ENCODE measurements at places on chromosomes 16 and 17.

DNA sequence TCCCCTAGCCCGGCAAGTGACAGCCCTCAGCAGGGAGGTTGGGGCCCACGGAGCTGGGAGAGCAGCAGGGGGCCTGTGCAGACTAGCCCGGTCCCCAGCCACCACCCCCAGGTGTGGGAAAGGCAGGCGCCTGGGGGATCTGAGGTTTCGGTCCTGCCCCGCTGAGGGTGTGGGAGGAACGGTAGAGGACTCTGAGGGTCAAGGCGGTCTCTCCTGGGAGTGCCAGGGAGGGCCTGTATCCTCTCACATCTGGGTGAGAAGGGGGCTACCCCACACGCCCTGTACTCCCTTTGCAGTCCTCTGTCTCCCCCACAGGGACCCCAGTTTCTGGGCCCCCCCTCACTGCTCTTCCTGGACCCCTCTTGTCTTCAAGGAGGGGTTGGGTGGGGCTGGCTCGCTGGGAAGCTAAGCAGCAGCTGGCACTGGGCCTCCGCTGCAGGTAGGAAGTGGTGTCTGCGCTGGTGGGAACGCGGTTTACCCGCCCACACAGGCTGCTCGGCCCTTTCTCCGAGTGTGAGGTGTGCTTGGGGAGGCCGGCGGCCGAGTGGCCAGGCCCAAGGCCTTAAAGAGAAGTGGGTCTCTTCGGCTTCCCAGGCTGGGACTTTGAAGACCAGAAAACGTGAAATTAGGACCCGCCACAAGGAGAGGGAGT is 15.4 kb downstream of the CD7 start:
- no peak for DNase-seq

- no peak for DNase-seq
Measured at GRCh38 chr16:23194497-23195221, 12.1 kb downstream of the SCNN1G start.

DNA sequence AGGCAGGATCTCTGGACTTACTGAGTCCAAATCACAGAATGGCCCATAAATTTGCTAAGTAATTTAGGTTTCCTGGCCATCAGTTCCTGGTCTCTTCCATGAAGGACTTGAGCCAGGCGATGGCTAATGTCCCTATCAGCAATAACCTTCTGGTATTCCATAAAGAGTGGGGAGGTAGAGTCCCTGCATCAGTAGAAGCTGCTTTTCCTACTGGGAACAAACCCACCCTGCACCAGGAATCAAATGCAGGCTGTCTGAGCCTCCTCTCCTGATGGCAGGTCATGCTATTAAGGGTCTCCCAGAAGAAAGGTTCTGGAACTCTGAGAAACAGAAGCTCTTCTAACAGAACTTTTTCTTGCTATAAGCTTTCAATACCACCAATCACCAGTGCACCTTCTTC is 1.5 kb upstream of the HPR start:
- DNase-seq, result no peak

GRCh38 chr17:47694581-47695428 is 844 bp downstream of the TBKBP1 start:
- DNase-seq, result peak; percentile 34

GRCh38 chr17:57914273-57915142 is 40.7 kb downstream of the CUEDC1 start:
- DNase-seq, result no peak

DNA sequence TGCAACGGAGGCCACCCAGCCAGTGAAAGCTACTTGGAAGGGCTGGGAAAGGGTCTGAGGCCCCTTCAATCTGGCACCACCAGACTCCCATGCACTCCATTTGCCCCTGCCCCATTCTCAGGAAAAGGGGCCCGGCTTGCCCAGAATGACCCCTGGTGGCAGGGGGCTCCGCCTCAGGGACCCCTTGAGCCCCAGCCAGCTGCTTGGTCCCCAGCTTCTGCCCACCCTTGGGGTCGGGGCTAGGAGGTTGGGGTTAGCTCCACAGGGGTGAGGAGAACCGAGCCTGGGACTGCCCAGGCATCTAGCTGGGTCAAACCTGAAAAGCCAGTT is 1.3 kb downstream of the RHBDF1 start:
- no peak for DNase-seq

DNA sequence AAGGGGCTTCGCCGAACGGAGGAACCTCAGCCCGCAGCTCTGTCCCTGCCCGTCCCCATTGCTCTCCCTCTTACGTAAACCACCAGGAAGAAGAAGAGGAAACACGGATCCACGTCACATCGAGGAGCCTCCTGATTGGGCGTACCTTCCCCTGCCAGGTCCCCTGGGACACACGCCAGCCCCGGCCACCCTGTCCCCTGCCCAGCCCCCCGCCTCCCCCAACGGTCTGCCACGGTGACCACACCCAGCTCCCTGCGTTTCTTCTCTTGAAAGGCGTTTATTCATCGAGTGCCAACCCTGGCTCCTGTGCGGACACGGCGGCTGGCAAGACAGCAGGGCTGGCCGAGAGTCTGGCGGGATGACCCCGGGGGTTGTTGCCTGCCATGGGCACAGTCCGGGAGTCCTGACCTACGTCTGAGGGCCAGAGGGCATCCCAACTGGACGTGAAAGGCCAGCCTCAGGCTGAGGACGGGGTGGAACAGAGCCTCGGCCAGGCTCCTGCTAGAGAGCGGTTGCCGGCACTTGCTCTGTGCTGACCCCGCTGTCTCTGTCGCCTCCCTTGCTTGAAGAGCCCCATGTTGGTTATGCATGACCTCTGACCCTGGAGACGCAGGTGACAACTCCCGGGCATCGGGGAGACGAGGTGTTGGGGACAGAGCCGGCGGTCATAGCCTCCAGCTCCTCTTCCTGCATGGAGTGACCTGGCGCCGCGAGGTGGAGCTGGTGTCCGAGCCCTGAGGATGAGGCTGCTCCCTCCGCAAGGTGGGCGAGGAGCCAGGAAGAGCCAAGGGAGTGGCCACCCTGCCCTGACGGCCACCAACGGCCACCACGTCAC is 40.5 kb upstream of the ACSF3 start:
- no peak for DNase-seq

- no peak for DNase-seq
Measured at GRCh38 chr17:65297384-65297783, 160.2 kb downstream of the RGS9 start.

DNA sequence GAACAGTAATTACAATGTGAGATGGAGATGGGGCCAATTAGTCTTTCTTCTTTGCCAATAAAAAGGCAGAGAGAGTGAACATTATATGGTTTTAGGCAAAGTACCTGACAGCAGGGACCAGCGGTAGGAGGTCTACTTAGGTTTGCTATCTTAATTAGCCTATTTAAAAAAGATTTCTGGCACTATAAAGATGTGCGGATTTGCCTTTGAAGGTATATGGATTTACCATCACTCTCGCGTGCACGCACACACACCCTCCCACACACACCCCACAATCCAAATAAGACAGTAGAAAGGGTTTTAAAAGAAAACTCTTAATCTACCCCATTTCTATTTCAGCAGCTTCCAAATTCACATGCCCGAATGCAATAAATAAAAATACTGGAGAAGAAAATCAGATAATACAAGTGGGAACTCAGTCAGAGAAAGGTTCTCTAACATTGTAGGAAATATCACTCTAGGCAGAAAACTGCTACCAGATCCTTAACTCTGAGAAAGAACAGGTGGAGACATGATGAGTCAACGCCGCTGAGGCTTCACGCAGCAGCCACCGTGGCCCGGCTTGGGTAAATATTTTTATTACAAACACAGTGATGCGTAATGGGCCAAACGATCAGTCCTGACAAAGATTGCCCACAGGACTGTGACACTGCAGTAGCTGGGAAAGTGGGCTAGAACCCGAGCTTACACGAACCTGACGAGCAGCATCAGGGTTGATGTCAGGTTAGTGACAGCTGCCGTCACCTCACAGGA is 66.6 kb upstream of the AXIN2 start:
- DNase-seq, result no peak

DNA sequence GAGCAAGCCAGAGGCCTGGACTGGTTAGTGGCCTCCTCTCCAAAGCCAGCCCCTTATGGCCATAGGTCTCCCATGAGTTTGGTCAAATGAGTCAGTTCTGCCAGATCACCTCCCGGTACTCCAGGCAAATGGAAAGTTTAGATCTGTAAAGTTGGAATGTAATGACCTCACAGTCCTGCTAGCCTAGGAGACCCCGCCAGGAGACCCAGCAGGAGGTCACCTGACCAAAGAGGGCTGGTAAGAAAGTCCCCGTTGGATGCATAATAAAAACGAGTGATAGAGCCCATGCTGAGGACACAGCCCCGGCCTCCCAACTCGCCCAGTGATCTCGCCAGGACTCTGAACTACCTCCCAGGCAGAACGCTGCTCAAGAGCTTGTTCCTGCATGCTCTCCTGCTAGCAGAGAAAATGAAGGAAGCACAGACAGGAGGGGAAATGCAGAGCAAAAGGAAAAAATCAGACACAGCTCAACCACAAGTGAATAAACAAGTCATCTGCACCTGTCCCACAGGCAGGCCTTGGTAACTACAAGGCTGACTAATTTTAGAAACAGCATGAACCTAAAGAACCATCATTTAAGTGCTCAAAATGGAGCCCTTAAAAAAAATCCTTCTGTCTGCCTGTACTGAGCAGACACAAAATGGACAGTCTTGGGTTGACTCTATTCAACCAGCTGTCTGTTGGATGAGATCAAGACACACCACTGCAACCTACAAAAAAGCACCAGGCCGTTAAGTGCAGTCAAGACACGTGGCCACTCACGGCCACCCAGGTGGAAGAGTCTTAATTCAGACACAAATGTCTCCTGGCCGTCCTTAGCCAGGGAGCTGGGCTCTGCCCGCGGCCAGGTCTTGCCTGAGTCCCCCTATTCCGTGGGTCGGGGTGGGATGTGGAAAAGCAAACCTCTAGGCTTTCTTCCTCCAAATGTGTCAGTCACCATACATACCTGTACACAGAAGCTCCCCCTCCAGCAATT is 9.2 kb downstream of the CDIP1 start:
- no peak for DNase-seq

- DNase-seq, result no peak
Measured at GRCh38 chr17:64145375-64145750, 15.4 kb upstream of the ERN1 start.

GRCh38 chr17:37744633-37744927 is 279 bp downstream of the HNF1B start:
- DNase-seq, result no peak

GRCh38 chr17:68036304-68037147 is 991 bp downstream of the KPNA2 start:
- DNase-seq, result no peak

DNA sequence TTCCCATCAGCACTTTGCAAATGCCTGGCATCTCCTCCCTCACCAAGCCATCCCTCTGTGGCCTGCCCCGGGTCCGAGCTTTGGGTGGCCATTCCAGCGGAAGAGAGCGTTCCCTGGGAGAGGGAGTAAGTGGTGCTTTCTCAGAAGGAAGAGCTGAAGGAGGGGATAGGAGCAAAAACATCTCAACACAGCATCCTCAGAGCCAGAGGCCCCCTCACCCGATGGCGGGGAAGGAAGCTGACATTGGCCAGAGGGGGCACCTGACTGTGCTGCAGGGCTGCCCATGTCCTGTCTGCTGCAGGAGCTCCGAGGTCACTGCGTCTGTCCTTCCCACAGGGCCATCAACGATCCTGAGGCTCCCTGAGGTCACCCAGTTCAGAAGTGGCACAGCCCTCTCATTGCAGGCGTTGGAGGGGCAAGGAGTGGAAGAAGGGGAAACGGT is 427 bp upstream of the TLCD3B start:
- no peak for DNase-seq

DNA sequence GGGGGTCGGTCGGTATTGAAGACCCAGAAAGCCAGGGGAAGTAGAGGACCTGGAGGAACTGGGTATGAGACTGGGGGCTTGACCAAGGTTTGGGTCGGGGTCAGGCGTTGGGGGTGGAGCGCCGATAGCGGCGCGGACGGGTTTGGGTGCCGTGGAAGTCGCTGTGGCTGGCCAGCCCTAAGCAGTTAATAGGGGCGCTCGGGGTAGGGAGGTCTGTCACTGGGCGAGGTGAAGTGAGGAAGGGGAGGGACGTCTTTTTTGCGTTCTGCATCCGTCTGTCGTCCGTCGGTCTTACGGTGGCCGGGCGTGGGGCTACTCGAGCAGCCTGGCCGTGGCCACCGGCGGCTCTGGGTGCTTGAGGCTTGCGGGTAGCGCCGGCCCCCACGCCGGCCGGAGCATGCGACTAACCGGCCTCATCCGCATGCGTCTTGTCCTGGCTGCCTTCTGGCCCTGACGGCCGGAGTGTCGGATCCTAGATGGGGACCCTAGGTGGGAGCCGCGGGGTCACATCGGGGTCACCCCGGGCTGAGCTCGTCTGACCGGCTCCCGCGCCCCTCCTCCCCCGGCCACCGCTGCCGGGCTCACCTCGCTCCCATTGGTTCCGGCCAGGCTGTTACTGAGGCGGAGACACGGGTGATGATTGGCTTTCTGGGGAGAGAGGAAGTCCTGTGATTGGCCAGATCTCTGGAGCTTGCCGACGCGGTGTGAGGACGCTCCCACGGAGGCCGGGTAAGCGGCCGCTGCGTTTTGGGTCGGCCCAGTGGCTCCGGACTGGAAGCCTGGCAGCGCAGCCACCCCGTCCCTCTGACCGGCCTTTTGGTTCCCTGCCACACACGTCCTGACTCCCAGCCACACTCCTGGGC is 10.3 kb upstream of the TMEM88 start:
- DNase-seq, result peak; percentile 94

DNA sequence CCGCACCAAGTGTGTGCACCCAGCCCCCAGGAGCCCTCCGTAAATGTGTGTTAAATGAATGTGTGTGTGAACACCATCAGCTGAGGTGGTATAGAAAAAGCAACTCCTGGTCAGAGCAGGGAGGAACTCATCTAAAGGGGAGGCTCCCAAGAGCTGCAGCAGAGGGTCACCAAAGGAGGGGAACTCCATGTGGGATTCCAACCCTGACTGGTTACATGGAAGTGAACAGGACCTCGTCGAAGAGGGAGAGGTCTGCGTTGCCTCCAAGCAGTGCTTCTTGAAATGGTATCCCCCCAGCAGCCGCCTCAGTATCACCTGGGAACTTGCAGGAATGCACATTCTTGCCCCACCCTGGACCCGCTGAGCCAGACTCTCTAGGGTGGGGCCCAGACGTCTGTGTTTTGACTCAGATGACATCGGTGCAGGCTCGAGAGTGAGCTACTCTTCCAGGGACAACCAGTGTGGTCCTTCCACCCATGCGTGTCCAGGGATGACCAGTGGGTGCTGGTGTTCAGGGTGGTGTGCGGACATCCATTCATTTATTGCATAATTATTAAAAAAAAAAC is 30.8 kb downstream of the ADCY9 start:
- DNase-seq, result no peak

DNA sequence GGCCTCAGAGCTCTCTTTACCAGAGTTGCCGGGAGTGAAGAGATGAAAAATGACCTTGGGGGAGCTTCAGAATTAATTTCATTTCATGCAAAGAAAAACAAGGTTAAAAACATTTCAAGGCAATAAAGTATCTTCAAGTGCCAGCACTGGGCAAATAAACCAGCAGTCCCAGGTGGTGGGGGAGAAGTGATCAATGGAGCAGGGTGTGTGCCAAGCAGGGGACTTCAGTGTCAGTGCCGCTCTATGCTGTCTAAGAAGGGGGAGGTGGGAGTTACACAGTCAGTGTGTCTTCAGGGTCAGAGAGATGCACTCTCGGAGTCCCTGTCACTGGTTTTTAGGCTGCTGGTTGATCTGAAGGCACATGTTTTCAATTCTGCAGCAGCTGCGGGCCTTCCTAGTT is 57.2 kb upstream of the MGAT5B start:
- DNase-seq, result no peak

All from anterior cingulate cortex (tissue), 58 donors.